HEK293T (cell line): ENCODE measurements at places on chromosomes 3 and 15.

DNA sequence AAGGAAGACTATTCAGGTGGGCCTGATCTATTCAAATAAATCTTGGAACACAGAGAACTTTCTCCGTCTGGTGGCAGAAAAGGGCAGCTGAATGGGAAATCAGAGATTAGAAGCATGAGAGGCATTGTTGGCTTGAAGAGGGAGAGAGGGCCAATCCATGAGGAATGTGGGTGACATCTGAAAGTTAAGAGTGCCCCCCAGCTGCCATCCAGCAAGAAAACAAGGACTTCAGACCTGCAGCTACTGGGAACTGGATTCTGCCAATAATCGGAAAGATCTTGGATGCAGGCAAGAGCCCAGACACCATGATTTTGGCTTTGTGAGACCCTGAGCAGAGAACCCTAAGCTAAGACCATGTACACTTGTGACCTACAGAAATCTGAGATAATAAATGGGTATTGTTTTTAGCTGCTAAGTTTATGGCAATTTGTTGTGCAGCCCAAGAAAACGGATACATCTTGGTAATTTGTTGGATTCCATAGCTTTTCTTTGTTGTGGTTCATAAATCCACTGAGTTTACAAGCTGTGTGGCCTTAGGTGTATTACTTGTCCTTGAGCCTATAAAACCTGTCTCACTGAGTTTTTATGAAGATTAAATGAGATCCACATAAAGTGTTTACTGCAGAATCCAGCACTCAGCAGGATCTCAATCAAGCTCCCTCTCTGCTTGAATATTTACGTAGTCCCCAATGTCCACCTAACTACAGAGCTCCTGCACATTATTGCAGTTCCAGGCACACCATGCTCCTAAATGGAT, 82.1 kb upstream of the PRTG start:
- DNase-seq: peak; percentile 21

DNA sequence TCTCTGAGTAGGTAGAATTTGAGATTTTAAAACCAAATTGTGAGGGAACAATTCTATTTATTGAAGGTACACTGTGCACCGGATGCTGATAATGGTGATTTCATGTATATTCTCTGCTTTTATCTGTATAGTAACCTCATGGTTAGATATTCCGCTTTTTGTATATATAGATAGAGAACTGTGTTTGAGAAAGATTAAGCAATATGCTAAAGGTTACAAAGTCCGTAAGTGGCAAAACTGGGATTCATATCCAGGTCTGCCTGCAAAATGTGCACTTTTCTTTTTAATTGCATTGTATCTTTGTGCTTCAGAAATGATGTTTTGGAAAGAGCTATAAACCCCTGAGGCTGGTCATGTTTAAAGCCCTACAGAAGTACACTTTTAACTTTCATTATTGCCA, 635.4 kb upstream of the NECTIN3 start:
- DNase-seq: no peak

- DNase-seq: no peak
These were observed 99.4 kb downstream of the IQSEC1 start for GRCh38 chr3:12973827-12974226.

GRCh38 chr3:159196359-159196758, 394.5 kb downstream of the MFSD1 start:
- no peak for DNase-seq

DNA sequence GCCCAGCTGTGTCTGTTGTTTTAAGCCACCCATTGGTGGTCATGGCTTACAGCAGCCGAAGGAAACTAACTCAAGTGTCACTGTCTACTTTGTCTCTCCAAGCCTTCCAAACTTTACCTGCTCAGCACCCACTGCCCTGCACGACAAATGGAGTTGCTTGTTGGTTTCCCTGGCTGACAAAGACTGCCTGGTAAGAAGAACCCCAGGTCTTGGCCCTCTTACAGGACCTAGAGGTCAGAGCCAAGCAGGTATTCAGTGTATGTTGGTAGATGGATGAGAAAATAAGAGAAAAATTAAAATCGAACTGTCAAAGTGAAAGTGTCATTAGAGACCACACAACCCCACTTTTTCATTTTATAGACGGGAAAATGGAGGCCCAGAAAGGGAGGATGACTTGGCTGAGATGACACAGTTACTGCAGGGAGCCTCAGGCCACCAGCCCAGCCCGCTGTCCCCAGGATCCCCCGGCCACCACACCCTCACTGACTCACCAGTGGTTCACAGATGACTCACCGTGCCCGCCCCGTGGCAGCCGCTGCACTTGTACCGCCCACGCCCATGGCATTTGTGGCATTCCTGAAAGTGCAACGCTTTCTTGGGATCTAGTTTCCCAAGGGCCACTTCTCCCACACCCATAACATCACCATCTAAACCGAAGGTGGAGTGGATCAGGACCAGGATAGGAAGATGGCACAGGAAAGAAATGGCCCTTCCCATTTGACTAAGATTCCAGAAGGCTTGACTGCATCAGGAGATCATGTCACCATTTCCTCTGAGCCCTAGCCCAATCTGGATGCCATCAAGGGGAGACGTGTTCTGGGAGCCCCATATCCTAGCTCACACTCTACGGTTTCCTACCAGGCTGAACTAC, 15.2 kb downstream of the SSUH2 start:
- DNase-seq: peak; percentile 7
